ENCODE measurements at places on chromosomes 3 and 15.
A peak's percentile ranks its signal among the peaks of the same experiment; 100 is the strongest.

DNA sequence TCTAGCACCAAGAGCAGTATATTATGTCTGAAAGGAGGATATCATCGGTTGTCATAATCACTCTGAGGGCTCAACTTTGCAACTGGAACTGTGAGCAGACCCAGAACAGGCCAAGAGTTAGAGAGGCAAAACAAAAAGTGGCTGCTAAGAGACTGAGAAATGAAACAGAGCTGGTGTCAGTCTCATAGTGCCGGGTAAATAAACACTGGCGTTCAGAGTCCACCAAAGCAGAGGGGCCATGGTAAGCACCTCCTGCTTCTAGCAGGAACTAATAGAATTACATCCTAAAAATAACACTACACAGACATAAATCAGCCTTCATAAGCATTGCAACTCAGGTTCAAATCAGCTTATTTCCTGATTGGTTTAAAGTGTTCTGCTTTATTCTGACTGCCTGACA, 10.3 kb upstream of the IL12A start:
- DNase-seq = no peak

GRCh38 chr3:69092030-69092516, 7.3 kb downstream of the ARL6IP5 start:
- no peak for DNase-seq

- DNase-seq = peak; percentile 73
These were observed 651.4 kb upstream of the NECTIN3 start for GRCh38 chr3:110420158-110420641.

DNA sequence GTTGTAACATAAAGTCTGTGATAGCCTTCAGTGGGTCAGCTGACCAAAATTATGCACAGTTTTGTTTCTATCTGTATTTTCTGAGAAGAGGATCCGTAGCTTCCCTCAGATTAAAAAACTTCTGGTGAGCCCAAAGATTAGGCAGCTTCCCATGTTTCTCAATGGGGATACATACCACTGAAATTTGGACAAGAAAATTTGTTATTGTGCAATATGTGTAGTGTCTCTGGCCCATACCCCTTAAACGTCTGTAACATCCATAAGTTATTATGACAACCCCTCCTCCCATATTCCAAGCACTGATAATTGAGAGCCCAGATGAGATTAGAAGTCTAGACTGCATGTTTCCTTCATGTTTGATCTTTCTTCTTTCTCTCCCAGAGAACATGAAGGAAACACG, 1.9 kb upstream of the MITF start:
- no peak for DNase-seq

GRCh38 chr3:158109295-158109803, 540 bp upstream of the RSRC1 start:
- no peak for DNase-seq
